ENCODE measurements at places on chromosomes 5 and 9.
A peak's percentile ranks its signal among the peaks of the same experiment; 100 is the strongest.

DNA sequence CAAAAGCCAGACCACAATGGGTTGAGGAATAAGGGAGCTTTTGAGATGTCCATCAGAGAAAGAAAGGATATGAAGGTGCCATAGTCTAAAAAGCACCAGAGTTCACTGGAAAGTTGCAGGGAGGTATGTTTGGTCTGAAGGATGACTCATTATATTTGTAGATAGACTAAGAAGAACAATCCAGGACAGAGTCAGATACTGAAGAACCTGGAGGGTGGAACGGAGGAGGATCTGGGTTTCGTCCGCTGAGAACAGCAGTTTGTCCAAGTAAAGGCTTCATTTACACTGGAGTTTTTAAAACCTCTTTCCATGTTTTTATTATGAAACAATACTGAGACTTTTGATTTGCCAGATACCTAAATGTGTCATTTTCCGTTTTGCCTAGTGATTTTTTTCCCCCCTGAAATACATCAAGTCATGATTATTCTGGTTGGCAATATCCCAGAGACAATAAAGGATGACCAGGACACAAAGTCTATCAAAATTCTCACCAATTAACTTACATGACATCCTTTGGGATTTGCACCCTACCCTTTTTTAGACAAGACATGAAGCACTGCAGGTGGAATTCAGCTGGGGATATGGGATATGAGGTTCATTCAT is 219.9 kb downstream of the MLLT3 start:
- DNase-seq: peak; percentile 24

- DNase-seq: peak; percentile 83
These were observed at the start of gene CDKN2B-AS1 for GRCh38 chr9:21994556-21995005. TSS of gene CDKN2B-AS1 (plus strand) at chr9:21994791.

GRCh38 chr9:2298217-2298616 is 283.1 kb downstream of the SMARCA2 start:
- no peak for DNase-seq

- DNase-seq: no peak
These were observed 247.1 kb downstream of the SYK start for GRCh38 chr9:91048749-91049148.

GRCh38 chr9:110440796-110441195 is 103.1 kb upstream of the TXNDC8 start:
- DNase-seq: no peak

DNA sequence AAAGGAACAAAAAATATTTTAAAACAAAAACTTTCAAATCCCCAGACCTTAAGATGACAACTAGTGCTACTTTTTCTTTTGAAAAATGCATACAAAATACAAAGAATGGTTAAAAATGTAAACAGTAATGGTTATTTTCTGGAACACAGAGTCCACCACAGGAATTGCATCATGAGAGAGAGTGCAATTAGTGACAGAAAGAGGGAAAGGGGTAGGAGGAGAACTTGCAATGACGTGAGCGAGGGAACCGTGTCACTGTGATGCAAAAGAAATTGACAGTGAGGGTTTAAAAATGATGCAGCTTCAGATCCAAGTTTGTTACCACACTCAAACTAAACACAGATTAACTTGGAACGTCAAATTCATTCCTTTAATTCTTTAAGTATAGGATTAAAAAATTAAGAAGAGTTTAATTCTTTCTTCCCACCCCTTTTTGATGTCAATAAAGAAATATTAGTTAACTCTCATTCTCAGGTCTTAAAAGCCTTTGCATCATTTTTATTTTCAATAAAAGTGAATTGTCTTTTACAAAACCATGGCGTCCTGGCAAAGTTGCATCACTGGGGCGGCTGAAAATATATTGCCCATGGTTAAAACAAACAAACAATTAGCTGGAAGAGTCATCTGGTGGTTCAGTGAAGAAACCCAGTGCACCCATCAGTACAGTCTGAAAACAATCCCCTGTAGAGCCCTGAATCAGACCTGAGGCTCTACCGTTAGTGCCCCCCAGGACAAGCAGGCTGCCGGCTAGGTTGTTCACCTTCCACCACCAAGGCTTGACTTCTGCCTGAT is 39.5 kb downstream of the MACROH2A1 start:
- DNase-seq: peak; percentile 43

GRCh38 chr5:1864896-1865440 is 17.8 kb downstream of the IRX4 start:
- DNase-seq: no peak

- no peak for DNase-seq
These were observed 43.3 kb downstream of the TMC1 start for GRCh38 chr9:72564479-72565281.

GRCh38 chr9:6449645-6450044 is 36.6 kb downstream of the UHRF2 start:
- no peak for DNase-seq

DNA sequence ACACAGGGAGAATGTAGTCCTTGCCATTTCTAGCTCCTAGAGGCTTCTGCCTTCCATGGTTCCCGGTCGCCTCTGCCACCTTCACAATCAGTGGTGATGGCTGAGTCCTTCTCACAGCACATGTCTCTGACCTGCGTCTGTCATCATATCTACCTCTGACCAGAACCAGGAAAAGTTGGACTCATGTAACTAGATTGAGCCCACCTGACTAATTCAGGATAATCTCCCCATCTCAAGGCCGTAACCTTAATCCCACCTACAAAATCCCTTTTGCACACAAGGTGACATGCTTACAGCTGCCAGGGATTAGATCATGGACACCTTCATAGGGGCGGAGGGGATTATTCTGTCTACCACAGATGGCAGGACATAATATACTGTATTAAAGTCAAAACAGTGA is 375.6 kb downstream of the ICE1 start:
- no peak for DNase-seq

GRCh38 chr9:13361076-13361475 is 81.6 kb upstream of the MPDZ start:
- no peak for DNase-seq

DNA sequence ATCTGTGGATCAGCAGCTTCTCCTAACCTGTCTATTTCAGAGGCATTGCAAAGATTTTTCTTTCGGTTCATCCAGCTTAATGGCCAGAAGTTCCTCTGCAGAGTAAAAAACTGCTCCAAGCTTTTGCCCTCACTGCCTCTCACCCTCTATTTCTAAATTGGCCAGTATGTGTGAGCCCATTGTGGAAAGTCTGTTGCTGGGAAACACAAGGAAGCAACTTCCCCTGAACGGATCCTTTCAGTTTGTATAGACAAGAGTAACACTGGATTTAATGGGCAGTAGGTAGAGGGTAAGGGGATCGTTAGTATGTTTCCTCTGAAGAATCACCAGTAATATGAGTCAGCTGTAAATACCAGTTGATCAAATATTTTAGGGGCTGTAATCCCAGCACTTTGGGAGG is 7.2 kb downstream of the THBS4 start:
- DNase-seq: no peak

GRCh38 chr9:87595610-87596009 is 97.9 kb downstream of the DAPK1 start:
- no peak for DNase-seq

DNA sequence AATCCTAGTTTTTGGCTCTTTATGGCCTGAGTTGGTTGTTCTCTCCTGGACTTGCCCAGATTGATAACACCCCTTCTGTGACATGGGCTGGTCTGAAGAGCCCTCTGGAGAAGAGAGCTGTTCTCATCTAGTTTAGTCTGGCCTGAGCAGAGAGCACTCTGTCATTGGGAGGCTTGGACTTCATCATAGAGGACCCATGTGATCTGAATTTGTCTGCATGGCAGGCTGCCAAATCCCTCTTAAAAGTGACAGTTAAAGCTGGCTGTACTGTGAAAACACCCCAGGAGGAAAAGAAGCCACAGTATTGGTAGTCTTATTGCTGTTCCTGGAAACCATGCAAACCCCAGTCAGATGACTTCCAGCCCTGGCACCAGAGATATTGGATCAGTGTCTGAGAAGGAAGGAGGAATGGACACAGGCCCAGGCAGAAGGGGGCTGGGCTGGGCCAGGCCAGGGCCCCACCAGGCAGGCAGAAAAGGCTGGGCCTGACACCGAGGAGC is 3.7 kb upstream of the WDR31 start:
- DNase-seq: peak; percentile 67

DNA sequence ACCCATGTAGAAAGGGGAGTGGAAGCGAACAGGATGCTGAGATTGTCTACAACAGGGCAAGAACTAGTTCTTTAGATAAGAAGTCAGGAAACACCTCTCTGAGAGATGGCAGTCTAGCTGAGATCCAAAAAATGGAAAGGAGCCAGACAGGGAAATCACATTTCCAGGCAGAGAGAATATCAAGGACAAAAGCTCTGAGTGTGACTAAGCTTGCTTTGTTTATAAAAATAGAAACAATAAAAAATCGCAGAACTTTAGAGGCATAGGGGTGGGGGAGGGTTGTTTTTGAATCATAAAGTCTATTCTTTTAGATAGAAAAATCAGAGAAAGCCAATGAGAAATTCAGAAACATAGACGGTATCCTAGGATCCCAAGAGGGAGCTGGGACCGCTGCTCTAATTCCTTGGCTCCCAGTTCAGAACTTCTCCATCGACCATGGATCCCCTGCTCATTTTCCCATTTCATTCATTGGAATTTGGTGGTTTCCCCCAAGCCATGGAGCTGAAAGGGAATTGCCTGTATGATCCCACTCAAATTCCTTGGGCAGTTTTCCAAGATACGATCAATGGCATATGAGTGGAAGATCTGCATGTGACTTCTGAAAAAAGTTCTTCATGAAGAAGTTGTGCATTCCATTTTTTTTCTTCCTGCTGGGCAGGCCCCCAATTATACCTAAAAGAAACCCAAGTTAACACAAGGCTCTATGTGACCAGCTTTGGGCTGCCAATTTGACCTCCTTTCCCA is 182.0 kb downstream of the GRIA1 start:
- DNase-seq: no peak

- no peak for DNase-seq
These were observed 41.8 kb downstream of the FREM1 start for GRCh38 chr9:14868418-14868771.

- DNase-seq: no peak
These were observed 53.0 kb downstream of the SPOCK1 start for GRCh38 chr5:137446151-137446550.

DNA sequence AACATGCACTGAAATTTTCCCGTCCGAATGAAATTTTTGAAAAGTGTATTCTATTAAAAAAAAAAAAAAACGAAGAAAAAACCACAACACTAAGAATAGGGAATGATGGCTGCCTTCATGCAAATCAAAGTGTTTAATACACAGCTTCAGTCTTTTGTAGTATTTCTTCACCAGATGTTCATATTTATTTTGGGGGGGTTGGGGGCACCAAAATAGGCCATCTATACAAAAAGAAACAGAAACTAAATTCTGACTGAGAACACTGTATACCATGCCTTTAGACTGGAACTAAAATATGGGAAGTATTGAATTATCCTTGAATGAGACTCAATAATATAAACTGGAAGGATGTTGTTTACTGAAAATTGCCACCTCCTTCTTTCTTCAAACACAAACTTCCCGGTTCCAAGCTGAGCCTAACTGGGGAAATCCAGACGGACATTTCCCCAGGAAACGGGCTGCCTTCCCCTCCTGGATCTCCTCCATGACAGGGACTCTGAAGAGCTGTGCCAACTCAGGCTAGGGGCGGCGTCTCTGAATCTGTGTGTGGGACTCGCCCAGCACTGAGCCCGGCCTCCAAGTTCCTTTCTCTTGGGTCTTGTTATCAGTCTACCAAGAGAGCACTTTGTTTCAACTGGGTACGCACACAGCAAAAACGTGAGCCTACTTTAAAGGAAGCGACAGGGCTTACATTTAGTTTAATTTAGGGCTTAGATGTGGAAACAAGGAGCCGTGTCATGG is 511.3 kb upstream of the ADAMTS16 start:
- no peak for DNase-seq

DNA sequence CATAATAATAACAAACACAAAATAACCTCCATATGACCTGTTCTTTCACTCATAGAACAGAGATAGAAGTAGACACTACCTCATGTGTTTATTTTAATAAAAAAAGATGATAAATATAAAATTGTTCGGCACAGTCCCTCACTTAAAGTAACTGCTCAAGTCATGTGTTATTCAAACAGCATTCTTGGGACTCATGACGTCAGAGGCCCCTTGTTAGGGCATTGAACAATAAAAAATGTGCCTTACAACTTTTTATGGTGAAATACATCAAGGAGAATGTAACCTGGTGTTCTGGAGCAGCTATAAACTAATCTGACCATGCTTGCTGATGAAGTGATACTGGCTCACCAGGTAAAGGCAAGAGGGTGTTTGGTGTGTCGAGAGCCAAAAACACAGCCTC is 12.2 kb upstream of the NDFIP1 start:
- DNase-seq: peak; percentile 30

GRCh38 chr5:148794729-148795561 is 31.5 kb upstream of the ADRB2 start:
- DNase-seq: peak; percentile 65

DNA sequence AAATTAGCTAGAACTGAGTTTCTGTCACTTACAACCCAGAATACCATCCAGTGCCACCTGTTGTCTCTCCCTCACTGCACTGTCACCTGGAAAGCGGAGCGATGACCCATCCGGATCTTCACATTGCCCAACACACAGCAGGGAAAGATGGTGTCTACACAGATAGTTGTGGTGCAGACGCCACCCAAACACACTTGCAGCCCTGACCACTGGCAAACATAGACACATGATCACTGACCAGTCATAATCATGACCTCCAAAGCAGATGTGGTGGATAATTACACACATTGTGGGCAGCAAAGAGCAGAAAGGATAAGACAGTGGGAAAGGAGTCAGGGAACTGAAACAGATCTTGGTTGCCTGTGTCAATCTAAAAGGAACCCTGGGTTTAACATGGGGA is 64.7 kb downstream of the GABBR2 start:
- no peak for DNase-seq

- peak; percentile 85 for DNase-seq
These were observed 459.2 kb upstream of the RGMB start for GRCh38 chr5:98314292-98314691.

DNA sequence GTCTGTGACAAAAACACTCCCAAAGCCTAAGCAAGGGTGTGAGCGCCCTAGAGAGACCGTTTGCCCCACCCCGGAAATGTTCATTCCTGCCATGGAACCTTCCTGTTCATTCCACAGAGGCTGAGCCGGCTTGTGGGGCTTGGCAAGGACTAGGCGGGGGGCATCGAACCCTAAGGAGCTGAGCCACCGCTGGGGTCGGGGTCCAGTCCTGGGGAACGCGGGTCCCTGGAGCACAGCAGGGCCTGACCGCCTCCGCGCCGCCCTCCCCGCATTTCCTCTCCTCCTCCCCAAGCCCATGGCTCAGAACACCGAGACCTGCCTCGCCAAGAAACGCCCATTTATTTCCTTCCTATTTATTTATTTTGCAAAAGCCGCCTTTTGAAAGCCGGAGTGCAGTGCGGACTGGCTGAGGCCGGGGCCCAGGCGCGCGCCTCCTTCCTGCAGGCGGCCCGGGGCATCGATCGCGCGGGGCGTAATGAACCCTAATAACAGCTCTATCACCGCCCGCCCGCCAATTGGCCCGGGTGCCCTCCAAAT is 228.9 kb upstream of the IRX4 start:
- DNase-seq: no peak

DNA sequence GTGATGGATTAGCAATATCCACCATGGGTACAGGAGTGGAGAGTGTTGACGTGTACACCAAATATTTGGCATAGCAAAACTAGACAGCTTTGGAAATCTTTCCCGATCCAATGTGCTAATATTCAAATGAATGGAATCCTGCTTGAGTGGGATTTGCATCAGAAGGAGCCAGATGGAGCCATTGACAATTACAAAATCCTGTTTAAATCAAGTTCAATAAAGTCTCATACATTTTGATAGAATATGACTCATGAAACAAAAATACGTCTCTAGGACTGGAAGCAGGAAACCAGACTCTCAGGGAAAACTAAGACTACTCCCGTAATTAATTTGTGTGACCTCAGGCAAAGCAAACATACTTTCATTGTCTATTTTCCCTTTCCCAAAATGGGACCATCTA is 13.0 kb downstream of the TNC start:
- no peak for DNase-seq

- peak; percentile 85 for DNase-seq
These were observed 752 bp downstream of the TSTD2 start for GRCh38 chr9:97632248-97632984.

Data from choroid plexus epithelial cell (primary cell).